T-helper 2 cell (primary cell): ENCODE measurements at places on chromosomes 12 and 14.
A peak's percentile ranks its signal among the peaks of the same experiment; 100 is the strongest.

GRCh38 chr12:93419388-93420034 is 22.2 kb downstream of the UBE2N start:
- peak; percentile 28 for DNase-seq

DNA sequence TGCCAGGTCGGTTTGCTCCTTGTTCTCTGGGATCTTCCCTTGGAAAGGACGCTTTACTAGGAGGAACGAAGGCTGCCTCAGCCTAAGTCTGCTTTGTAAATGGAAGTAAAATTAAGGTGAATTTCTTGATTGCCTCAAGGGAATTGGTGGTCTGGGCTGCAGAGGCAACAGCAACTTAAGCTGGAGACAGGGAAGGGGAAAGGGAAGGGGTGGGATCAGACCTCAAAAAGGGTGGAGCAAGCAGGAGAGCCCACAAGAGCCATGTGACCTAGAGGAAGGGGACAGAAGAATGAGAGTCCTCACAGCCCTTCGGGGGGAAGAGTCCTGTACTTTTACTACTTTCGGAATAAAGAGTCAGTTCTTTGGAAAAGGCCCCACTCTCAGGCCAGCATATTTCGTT is 147.9 kb downstream of the PPM1H start:
- no peak for DNase-seq

GRCh38 chr12:40138526-40138925 is 32.6 kb upstream of the SLC2A13 start:
- no peak for DNase-seq

- DNase-seq, result no peak
Measured at GRCh38 chr12:94560431-94561221, 89.7 kb downstream of the TMCC3 start.

DNA sequence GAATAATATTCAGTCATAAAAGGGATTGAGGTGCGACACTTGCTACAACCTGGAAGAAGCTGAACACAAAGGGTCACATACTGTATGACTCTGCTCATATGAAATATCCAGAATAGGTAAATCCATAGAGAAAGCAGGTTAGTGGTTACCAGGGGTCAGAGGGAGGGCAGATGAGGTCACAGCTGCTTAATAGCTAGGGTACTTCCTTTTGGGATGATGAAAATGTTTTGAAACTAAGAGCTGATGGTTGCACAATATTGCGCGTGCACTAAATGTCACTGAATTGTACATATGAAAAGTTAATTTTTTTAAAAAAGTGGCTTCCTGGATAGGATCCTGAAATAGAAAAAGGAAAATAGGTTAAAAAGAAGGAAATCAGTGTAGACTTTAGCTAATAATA is 23.8 kb downstream of the NEUROD4 start:
- DNase-seq, result no peak

GRCh38 chr12:122558745-122559641 is 31.9 kb downstream of the KNTC1 start:
- DNase-seq, result no peak

DNA sequence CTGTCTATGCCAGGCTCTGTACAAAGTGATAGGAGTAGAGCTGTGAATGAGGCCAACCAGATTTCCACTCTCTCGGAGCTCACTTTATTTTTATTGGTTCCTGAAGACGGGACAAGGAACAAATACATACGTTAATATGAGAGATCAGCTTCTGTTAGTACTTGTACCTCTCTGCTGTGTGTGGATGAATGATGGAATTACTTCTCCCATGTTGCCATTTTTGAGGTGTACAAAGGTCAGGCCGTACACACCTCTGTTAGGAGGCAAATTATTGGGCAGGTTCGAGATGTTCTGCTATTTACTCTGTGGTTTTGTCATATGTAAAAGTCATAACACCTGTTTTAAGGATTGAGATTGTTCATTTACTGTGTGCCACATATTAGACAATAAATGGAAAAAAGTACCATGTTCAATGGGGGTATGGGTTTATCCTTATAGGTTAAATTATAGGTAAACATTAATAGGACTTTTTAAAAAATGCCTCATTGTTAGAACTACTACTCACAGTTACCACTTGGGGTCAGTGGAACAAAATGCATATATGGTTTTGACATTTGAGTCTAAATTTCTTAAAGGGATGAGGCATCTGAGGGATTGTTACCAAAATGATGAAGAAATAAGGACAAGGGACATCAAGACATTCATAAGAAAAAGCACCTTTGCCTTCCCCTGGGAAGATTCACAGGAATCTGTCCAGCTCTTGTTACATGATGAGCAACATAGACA is 26.9 kb downstream of the WBP11 start:
- no peak for DNase-seq

DNA sequence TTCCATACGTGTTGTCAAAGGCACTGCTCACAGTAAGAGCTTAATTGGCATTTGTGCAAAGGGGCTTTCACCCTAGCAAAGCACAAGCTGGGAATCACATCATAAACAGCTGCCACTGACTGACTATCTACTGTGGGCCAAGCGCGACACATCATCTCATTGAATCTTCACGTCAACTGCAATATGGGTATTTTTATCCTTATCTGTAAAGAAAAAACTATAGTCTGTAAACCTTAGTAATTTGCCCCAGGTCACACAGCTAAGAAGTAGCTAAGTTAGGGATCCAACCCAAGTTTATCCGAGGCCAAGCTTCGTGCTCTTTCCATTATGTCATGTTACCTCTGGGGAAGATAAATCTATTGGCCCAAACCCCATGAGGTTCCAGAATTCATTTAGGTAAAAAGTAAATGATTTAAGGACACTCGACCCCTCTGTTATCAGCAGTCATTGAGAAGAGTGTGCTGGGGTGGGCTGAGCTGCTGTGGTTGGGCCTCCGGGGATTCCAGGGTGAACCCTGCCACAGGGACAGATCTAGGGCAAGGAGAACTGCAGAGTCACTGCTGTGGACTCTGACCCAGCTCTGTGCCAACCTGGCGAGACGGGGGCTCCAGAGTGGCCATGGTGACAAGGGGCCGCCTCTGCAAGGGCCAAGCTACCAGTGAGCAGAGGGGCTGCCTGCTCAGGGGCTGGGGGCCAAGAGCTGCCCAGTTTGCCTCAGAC is 27.6 kb downstream of the NCKAP5L start:
- DNase-seq, result no peak

DNA sequence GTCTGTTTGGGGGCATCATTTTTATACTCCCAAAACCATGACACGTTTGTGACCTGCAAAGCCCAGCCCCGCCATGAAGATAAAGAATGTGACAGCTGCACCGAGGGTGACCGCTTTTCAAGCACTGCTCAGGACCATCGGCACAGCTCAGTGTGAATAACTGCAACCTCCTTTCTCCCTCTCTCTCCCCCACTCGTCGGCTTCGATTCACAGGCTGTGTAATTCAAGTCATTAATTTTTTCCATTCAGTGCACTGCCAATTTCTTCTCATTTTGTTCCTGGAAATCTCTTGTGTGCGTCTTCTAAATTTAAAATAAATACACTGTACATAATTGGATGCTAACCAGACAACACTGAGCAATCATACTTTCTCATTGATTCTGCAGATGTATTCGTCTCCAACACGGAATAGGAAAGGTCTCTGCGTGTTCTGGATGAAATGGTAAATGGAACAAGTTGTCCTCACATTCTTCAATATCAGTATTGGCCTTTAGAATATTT is 260.8 kb downstream of the TTC8 start:
- DNase-seq, result no peak

- no peak for DNase-seq
Measured at GRCh38 chr12:4991373-4991772, 52.3 kb upstream of the KCNA5 start.

- DNase-seq, result no peak
Measured at GRCh38 chr12:7837366-7837765, 35.3 kb downstream of the SLC2A14 start.

- no peak for DNase-seq
Measured at GRCh38 chr12:5748027-5748426, 197.0 kb downstream of the ANO2 start.

- DNase-seq, result no peak
Measured at GRCh38 chr12:40241741-40242140, 16.9 kb downstream of the LRRK2 start.

DNA sequence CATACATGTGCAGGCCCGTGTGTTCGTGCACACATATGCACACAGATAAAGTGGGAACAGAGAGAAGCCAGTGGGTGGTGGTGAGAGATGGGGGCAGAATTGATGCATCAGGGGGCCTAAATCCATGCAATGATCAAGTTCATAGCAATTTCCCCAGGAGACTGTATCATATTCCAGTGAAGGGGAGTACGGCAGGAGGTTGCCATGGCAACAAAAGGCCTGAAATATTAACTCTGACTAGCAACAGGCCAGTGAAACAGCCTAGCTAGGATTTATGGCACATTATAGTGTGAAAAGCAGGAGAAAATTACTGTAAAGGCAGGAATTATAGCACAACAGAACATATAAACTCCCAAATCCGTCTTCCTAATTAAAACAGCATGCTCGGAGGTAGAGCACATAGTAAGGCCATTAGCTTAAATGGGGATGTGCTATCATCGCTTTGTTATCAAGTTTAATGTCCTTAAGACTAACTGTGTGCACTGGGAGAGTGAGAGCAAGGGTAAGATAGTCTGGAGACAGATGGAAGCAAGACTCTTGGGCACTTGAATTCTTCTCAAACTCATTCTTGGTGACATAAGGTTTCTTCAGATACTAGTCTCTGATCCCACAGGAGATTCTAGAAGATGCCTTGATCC is 806.3 kb downstream of the DIO2 start:
- no peak for DNase-seq

GRCh38 chr14:69685716-69686115 is 74.3 kb downstream of the SUSD6 start:
- DNase-seq, result no peak

DNA sequence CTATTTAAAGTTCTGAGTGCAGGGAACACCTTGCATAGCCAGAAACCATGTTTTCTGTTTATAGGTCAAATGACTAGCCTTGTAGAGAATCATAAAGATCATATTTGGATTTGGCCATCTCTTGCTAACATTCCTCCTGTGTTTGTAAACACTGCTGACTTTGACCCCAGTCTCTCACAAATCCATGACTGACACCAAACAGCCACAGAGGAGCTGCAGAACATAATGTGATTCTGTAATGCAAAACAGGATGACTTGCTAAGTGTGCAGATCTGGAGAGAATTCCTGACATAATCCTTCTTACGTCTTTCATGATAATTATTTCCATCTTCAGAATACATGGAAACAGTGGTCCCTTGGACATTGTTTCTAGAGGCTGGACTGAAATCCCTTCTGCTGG is 211.8 kb downstream of the BMP4 start:
- DNase-seq, result no peak

- no peak for DNase-seq
Measured at GRCh38 chr14:68929623-68930307, 49.3 kb downstream of the ACTN1 start.

GRCh38 chr14:104048758-104049507 is 36.6 kb upstream of the ASPG start:
- no peak for DNase-seq

DNA sequence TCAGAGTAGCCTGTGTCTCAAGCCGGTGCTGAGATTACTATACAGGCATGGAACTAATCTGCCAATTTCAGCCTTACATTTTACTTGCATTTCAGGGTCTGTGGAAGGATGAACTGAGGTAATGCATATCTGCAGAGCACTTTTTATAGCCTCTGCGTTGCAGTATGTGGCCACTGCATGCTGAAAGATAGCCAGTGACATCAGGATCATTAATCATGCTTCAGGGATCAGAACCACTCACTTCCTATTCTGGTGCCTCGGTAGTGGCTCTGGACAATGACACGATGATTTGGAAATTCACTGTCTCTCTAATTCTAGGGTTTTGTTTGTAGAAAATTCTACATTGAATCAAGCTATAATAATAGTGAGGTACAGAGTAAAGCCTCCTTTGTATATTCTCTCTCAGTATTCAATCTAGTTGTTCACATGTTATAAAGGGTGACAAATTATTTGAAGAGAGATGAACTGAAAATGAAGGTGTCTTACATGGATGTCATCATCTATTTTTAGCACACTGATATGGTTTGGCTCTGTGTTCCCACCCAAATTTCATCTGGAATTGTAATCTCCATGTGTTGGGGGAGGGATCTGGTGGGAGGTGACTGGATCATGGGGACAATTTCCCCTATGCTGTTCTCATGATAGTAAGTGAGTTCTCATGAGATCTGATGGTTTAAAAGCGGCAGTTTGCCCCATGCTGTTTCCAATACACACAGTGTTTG is 554.3 kb upstream of the MIS18BP1 start:
- no peak for DNase-seq

- DNase-seq, result peak; percentile 49
Measured at GRCh38 chr14:60327447-60328331, 78.7 kb downstream of the PPM1A start.

GRCh38 chr12:6084261-6084968 is 40.1 kb downstream of the VWF start:
- DNase-seq, result no peak
